ENCODE measurements at places on chromosomes 5 and 9.

- H3K4me3 ChIP-seq: no peak overlapping the region
- no peak for DNase-seq
- H3K4me1 ChIP-seq: peaks cover 74% of the 10 kb centered on the region
- H3K27me3 ChIP-seq: peaks cover 30% of the 10 kb centered on the region
These were observed 7.8 kb downstream of the IER5L start for GRCh38 chr9:129170229-129170628.

- no peak for DNase-seq
- H3K4me3 ChIP-seq: no peak overlapping the region
- no peaks in the 10 kb centered on the region for H3K27me3 ChIP-seq
- H3K4me1 ChIP-seq: no peaks in the 10 kb centered on the region
These were observed 294.1 kb upstream of the SMC2 start for GRCh38 chr9:103799959-103800358.

DNA sequence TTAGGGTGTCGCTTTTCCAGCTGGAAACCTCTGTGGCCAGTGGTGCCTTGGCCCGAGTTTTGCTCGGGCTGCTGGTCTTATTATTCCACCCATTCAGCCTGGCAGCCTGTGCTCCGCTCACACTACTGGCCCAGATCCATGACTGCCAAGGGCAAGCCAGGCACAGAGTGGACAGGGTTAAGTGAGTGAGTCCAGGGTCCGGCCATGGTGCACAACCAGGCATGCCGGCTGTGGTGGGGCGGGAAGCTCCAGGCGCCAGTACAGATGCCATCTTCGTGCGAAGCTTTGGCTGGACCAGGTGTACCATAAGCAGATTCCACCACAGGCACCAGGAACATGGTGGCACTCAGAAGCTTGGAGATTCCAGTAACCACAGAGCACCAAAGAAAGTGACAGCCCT is 580.2 kb upstream of the FAM174A start:
- H3K4me3 ChIP-seq: no peak overlapping the region
- no peaks in the 10 kb centered on the region for H3K27me3 ChIP-seq
- no peak overlapping the region for H3K27ac ChIP-seq
- no peak for DNase-seq
- no peaks in the 10 kb centered on the region for H3K4me1 ChIP-seq

DNA sequence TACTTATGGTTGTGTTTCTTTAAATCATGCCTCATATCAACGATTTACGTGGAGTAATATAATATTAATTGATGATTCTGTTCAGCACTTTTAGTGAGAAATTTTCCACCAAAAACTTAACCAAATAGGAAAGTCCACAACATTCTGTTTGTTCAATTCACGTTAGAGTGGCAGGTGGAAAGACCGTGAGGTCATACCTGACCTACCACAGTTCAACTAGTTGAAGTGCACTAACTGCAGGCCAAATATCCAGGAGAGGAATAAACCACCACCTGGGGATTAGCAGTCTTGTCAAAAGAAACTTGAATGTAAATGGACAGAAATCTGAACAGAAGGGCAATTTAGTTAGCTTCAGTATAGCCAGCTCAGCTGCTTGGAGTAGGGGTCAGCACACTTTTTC is 577.7 kb downstream of the KIF4B start:
- H3K4me1 ChIP-seq: no peaks in the 10 kb centered on the region
- H3K27ac ChIP-seq: no peak overlapping the region

DNA sequence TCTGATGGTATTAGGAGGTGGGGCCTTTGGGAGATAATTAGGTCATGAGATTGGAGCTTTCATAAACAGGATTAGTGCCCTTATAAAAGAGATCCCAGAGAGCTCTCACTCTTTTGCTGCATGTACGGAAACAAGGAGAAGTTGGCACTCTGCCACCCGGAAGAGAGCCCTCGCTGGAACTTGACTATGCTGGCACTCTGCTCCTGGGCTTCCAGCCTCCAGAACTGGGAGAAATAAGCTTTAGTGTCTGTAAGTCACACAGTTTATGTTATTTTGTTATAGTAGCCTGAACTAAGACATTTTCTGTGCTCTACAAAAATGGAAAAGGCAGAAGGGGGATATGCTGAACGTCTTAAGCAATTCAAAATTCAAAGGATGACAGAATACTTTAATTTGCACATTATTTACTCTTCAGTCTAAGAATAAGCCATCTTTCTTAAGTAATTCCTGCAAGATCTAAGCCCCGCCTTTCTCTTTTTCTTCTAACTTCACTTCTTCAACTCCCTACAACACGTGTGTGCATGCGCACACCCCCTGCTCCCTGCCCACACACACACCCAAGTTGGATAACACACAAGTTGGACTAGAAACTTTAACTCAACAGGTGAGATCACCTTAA is 17.3 kb downstream of the NFIB start:
- H3K4me1 ChIP-seq: peaks cover 51% of the 10 kb centered on the region
- no peak overlapping the region for H3K4me3 ChIP-seq
- no peaks in the 10 kb centered on the region for H3K36me3 ChIP-seq
- H3K27ac ChIP-seq: no peak overlapping the region
- DNase-seq: no peak
- H3K27me3 ChIP-seq: no peaks in the 10 kb centered on the region

GRCh38 chr9:106478727-106479126 is 384.2 kb upstream of the ZNF462 start:
- H3K36me3 ChIP-seq: no peaks in the 10 kb centered on the region
- H3K27ac ChIP-seq: no peak overlapping the region
- no peak overlapping the region for H3K4me3 ChIP-seq
- H3K27me3 ChIP-seq: no peaks in the 10 kb centered on the region

Data from HepG2 (cell line).